Fibroblast of pulmonary artery (primary cell): ENCODE measurements at places on chromosomes 4 and X.

- DNase-seq = no peak
Observed at GRCh38 chr4:76962406-76963130, 13.0 kb downstream of the SEPTIN11 start.

- peak; percentile 6 for DNase-seq
Observed at GRCh38 chr4:56326363-56326762, 60.9 kb downstream of the AASDH start.

DNA sequence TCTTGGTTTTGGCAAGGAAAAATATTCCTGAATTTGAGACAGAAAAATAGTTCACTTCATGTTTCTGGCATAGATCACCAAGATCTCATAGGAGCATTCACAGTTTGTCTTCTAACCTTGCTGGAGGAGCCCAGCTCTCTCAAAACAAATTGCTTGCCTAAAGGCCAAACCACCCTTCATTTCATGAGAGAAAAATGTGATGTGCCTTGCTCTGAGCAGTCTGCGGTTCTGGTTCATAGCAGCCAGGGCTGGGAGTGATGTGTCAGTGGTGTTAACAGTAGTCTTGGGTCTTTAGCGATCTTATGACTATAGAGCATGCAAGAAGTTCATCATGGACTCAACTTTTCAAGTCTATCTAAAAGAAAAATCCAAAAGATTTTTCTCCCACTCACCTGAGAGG lies 183.3 kb downstream of the DCLK2 start:
- DNase-seq = no peak

GRCh38 chr4:112069110-112069509 lies 76.1 kb upstream of the FAM241A start:
- DNase-seq = peak; percentile 39

- DNase-seq = no peak
Observed at GRCh38 chr4:158781963-158782362, 13.1 kb downstream of the FNIP2 start.

- no peak for DNase-seq
Observed at GRCh38 chr4:1015179-1015578, 3.8 kb downstream of the FGFRL1 start.

- no peak for DNase-seq
Observed at GRCh38 chrX:56817179-56817578, 88.1 kb downstream of the NBDY start.

- peak; percentile 47 for DNase-seq
Observed at GRCh38 chr4:145177906-145178538, 2.4 kb downstream of the OTUD4 start.

DNA sequence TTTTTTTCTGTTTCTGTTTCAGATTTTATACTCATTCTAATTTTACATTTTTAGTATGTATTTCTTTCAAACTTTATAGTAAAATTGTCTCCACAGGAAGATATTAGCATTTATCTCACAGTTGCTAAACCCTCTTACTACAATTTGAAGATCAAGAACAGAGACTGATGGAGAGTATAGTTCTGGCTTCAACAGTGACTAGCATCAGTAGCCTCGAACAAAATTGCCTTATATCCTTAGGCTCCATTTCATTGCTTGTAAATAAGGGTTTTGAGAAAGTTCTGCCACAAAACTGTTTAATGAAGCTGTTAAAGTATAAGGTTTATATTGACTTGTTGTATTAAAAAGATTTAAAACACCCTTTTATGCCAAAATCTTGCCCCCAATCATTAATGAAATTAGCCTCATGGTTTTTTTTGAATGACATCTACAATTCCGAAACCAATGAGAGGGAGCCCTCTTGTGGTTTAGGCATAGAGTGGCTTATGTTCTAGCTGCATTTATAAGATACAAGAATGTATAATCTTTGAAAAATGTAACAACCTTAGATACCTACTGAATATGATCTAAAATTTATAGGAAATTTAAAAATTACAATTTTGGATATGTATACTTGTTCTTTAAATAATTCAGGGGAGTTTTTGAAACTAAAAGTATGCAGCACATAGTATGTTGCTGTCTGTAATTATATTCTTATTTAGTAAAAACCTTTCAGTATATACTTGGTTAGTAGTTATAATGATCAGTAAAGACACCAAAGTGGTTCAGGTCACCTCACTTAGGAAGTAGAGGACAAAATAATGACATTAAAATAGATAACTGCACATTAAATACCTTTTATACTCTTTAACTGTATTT lies 109.8 kb upstream of the HPGD start:
- DNase-seq = peak; percentile 72

GRCh38 chr4:146108756-146109155 lies 66.8 kb upstream of the LSM6 start:
- DNase-seq = no peak

GRCh38 chr4:153427363-153428071 lies 38.6 kb upstream of the TMEM131L start:
- peak; percentile 63 for DNase-seq

- no peak for DNase-seq
Observed at GRCh38 chr4:36692586-36692985, 411.2 kb downstream of the DTHD1 start.

GRCh38 chr4:38469410-38469809 lies 194.6 kb upstream of the KLF3 start:
- DNase-seq = no peak

DNA sequence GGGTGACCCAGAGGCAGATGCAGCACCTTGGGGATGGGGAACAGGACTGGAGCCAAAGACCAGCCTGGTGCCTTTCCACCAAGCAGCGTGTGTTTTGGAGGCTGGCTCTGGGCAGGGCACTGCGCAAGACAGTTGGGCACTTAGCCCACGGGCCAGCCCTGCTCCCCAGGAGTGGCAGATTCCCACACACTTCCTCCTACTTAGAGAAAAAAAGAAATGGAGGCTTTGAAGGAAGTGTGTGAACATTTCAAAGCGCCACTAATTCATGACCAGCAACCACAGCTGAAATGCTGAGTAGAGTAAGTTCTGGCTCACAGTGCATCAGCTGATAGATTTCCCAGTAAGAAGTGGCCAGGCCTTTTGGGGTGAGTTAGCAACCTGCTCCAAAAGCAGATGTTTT lies 54.9 kb upstream of the LGI2 start:
- DNase-seq = no peak

DNA sequence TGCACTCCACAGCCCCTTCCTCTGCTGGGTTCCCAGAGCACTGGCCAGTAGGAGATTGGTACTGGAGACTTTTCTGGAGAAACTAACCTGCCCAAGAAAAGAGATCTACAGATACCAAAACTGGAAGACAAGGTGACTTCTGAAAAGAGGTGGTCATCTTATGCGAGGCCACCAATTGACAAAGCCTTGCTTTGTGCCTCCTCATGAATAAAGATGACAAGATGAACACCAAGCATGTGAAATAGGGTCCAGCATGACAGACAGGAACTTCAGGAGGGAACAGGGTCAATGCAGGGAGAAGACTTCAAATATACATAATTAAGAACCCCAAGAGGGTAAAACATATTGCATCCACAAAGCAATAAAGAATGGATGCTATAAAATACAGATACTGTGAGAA lies 137.9 kb downstream of the APBB2 start:
- no peak for DNase-seq

- peak; percentile 33 for DNase-seq
Observed at GRCh38 chrX:41350150-41350975, 16.4 kb downstream of the DDX3X start.

- no peak for DNase-seq
Observed at GRCh38 chrX:39507034-39507433, 590.7 kb downstream of the BCOR start.

DNA sequence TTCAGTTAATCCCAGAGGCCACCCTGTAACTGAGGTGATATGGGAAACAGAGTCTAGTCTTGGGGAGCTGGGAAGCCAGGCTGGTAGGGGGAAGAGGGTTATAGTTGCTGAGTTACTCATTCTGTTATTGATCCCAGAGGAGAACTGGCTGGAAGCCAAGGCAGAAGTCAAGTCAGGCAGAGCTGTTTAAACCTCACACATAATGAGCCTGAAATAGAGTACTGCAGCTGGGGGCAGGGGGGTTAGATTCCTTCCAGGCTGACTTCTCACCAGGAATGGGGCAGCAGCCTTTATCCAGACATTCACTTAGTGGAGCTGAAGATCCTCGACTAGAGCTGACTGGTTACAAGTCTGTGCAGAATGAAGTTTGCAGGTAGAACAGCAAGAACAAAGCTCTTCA lies 144.9 kb downstream of the C4orf33 start:
- DNase-seq = no peak

DNA sequence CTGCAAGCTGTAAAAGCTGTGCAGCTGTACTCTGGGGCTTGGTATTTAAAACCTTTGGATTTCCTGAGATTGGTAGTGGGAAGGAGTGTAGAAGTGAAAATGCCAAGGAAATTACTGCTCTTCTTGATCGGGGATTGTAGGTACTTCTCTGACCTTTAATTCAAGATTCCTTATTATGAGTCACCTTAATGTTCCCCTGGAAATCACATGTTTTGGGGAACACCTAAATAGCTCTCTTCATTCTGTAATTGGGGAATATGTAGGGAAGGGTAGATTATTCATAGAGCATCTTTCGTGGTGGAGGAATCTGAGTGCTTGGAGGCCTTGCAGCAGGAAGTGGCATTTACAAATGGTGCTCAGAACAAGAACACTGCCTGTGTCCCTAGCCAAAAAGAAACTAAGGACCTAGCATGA lies 137.8 kb downstream of the UCHL1 start:
- DNase-seq = no peak

DNA sequence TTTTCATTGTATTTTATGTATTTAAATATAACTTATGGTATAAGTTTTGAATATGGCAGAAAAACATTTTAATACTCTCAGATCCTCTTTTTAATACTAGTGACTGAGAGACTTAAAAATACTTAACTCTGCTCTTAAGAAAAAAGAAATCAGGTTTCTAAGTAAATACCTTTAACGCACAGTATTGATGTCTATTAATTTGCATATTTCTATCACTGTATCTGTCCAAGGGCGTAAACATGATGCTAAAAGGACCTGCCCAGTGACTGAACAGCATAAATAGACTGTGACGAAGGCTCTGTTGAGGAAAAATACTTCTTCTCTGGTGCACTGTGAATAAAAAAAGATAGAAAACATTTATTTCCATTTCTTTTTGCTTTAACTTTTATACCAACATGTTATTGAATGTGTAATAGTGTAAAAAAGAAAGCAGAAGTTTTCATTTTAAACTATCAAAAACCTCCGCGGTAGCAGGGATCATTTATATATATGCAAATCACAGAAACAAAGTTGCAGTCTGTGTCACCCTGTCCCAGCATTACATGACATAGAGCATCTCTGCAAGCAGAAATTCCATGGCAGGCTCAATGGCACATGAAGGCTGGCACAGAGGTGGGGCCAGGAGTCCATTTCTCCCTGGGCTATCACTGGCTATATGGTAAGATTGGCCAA lies 75.4 kb downstream of the ZAR1 start:
- no peak for DNase-seq

- no peak for DNase-seq
Observed at GRCh38 chr4:110609044-110609750, 13.7 kb downstream of the PITX2 start.

DNA sequence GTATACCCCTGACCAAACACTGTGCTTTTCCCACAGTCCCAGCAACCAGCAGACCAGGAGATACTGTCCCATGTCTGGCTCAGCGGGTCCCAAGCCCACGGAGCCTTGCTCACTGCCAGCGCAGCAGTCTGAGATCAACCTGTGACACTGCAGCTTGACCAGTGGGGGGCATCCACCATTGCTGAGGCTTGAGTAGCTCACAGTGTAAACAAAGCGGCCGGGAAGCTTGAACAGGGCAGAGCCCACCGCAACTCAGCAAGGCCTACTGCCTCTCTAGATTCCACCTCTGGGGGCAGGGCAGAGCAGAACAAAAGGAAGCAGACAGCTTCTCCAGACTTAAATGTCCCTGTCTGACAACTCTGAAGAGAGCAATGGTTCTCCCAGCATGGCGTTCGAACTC lies 58.1 kb downstream of the SLC10A6 start:
- no peak for DNase-seq

DNA sequence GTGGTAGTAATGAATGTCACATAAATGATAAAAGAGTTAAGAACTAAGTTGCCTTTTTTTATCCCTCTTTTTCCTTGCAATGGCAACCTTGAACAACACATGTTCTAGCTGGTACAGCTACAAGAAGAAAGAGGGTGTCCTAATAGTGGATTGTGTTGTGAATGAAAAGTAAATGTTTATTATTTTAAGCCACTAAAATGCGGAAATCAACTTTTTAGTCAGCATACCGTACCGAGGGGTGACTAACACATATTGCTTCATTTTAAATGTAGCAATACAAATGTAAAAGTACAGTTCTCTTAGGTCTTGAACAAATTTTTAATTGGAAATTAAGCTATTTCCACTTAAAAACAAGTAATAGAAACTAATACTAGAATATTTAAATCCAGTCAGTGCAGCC lies 17.7 kb upstream of the AP1AR start:
- peak; percentile 83 for DNase-seq

- no peak for DNase-seq
Observed at GRCh38 chr4:163772238-163772637, 277.7 kb downstream of the TMA16 start.
